ENCODE measurements at places on chromosomes 16 and 17.
A peak's percentile ranks its signal among the peaks of the same experiment; 100 is the strongest.

GRCh38 chr17:30161601-30162000 is 45.0 kb downstream of the NSRP1 start:
- no peak for DNase-seq

DNA sequence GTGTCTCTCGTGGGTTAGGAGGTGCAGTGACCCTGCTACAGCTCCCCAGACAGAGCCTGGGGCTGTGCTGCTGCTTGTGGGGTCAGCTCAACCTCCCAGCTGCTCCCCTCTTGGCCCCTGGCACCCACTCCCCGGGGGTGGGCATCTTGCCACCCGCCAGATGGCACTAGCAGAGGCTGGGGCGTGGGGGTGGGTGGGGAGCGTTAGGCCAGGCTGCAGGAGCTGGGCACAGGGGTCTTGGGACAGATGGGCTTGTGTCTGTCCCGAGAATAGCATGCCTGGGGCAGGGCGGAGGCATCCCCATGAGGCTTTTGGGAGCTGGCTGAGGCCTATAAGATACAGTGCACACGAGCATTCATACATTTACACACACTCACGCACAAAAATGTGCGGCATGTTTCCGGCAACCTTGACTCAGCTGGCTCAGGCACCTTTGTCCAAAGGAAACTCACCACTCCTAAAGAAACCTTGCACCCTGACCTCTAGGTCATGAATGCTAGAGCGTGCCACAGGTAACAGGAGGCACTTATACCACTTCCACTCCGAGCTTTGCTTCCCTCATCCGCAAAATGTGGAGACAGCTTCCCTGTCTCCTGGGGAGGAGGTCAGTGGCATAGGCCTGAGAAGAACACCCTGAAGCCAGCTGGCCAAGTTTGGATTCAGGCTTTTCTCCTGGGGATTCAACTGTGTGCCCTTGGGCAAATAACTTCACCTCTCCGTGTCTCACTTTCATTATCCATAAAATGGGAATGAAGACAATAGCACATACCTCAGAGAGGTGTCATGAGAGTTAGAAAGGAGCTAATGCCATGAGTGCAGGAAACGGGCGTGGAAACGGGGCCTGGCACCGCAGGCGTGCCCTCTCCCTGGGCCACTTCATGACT is 78.9 kb upstream of the LHX1 start:
- peak; percentile 55 for DNase-seq

DNA sequence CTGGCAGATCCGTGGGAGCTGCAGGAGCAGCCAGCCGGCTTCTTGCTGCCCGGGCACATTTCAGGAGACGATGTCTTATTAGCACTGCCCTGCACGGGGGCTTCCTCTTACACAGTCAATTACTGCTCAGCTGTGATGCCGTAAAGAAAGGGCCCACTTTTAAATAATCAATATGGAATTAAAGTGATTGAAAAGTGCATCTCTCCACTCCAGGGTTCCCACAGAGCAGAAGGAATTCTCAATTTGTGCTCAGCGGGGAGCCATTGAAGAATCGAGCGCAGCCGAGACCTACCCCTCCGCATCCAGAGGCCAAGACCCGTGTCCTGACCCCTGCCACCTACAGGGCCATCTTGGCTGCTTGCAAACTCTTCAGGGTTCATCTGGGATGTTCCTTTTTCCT is 399.4 kb upstream of the C16orf82 start:
- no peak for DNase-seq

GRCh38 chr16:85923153-85924021 is 24.4 kb downstream of the IRF8 start:
- DNase-seq: no peak

- DNase-seq: no peak
These were observed 20.9 kb downstream of the FAM20A start for GRCh38 chr17:68580236-68580770.

DNA sequence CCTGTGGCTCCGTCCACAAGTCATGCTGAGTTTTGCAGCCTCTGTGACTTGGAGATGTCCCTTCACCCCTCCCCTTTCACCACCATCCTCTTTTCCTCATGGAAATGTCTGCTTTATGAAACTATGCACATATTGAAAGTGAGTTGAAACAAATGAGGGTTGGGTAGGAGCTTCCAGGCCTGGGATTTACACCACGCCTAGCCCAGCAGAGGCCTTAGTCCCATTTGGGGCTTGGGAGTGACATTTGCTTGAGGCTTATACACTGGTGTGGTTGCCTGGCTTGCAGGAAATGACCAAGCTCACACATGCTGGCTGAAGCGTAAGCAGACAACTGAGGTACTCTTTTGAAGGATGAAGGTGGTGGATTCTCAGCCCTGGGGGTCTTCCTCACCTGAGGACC is 10.5 kb upstream of the SPNS1 start:
- DNase-seq: no peak

DNA sequence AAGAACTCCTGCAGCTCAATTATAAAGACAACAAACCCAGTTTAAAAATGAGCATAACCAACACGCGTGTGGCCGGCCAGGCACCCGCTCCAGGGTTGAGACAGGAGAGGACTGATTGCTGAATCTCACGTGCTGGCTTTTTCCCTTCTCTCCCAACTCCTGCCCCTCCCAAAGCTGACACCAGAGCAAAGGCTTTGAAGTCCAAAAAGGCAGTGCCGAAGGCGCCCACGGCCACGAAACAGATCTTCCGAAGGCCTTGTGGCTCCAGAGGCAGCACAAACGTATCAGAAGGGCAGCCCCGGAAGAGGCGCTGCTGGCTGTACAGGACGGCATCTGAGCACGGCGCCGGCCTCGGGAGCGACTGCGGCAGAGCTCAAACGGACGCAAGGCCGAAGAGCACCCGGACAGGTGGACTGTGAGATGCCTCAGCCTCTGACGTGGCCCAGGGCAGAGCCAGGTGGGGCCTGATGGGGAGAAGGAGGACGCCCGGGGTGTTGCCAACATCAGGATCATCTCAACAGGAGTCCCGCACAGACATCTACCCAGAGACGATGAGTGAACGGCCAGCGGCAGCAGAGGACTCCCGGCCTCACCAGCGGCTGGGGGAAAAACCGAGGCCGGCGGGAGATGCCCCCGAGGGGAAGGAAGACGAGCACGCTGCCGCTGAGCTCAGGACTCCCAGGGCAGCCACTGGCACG is 10.5 kb downstream of the CLCN7 start:
- no peak for DNase-seq

GRCh38 chr17:19727501-19728078 is 11.2 kb upstream of the SLC47A2 start:
- DNase-seq: no peak

DNA sequence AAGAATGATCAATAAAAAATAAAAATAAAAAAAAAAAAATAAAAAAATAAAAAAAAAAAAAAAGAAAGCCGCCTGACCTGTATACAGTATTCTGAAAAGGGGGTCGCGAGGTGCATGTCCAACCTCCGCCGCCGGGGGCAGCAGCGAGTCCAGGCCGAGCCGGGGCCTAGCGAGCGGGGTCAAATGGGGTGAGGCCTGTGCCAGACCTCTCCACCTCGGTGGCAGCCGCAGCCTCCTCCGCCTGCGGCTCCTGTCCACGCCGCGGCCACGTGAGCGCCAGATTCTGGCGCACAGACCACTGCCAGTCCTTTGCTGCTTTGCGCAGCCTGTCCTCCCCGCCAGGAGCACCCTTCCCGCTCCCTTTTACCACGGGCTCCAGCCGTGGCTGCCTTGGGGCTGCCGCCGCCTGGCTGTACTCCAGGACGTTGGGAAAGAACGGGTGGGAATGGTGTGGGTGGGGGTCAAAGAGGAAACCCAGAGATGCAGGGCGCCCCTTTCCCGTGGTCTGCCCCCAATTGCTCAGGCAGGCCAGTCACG is 2.4 kb upstream of the BCKDK start:
- DNase-seq: peak; percentile 32

GRCh38 chr17:49610883-49611584 is 35.4 kb downstream of the NXPH3 start:
- no peak for DNase-seq

DNA sequence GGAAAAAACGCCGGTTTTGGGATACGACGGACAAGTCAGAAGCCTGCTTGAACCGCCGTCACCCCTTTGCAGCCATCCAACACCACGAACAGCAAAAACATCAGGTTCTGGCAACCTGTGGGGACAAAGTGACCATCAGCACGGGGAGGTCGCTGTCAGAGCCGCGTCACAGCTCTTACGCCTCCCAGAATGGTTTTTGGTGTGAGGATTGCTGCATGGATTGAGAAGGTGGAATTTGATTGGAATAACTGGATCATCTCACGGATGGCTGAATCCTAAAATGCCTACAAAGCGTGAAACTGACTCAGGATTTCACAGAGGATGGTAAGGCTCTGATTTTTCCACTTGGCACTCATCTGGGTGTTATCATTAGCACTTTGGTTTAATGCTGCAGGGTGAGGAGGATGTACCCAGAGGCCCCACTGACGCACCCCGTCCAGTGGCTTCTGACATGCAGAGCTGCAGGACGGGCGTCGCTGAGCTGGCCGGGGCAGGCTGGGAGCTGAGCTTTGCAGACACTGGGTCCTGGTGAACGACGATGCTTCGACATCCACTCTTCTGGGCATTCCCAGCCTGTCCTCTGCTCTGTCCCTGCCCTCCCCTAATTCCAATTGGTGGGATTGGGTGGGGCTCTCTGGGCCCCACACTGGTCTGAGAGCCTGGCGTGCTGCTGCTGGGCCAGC is 73.4 kb upstream of the CREBBP start:
- DNase-seq: peak; percentile 55

GRCh38 chr16:70476272-70477020 is 22.1 kb downstream of the FCSK start:
- DNase-seq: peak; percentile 92

DNA sequence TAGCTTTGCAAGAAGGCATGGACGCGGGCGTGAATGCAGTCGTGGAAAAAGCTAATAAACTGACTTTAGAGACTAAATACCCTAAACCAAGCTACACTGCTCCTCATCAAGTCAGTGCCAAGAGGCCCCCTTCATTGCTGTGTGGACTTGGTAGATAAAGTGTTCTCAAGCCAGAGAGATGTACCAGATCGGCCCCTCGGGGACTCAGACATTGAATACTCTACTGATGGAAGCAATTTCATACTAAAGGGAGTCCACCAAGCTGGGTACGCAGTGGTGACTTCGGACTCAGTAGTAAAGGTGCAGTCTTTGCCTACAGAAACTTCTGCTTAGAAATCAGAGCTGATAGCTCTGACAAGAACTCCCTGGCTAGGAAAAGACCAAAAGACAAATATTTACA is 8.8 kb downstream of the POLR3K start:
- no peak for DNase-seq

DNA sequence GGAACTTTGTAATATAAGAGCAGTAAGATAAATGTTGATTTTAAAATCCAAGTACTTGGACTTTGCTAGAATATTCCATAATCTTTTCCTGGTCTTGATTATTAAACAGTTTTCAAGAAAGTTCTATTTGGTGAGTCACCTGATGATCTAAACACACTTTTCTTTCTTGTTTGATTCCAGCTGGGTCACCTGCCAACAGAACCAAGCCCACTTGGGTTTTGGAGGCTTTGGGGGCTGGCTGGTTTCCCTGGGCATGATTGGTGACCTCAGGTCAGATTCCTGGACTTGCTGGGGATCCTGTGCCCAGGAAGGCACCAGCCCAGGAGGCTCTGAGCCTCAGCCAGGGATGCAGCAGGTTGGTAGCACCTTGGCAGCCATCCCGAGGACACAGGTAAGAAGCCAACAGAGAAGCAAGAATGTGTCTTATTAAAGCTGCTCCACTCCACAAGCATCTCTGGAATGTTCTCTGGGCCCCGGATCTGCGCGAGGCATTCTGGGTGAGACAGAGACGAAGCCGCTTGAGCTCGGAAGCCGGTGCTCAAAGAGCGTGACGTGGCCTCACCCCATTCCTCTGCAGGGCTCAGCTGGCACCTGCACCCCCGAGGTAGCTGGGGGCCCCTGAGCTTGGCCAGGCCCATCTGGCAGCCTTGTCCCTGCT is 3.1 kb upstream of the TEX19 start:
- DNase-seq: no peak

DNA sequence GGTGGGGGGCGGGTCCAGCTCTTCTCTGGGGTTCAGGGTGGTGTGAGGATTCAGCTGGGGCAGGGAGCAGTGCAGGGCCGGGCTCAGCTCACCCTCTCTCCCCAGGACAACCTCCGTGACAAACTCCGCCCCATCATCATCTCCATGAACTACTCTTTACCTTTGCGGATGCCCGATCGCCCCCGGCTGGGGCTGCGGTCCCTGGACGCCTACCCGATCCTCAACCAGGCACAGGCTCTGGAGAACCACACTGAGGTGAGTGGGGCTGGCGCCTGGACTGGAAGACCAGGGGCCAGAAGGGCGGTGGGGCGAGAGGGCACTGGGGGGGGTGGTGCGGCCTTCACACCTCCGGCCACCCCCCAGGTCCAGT is 18.9 kb upstream of the PDK2 start:
- DNase-seq: no peak

GRCh38 chr17:27542841-27543463 is 86.7 kb downstream of the KSR1 start:
- DNase-seq: no peak

GRCh38 chr16:88862968-88863367 is 3.5 kb downstream of the PABPN1L start:
- DNase-seq: no peak

GRCh38 chr16:24978370-24978914 is 36.7 kb downstream of the ARHGAP17 start:
- DNase-seq: peak; percentile 5

DNA sequence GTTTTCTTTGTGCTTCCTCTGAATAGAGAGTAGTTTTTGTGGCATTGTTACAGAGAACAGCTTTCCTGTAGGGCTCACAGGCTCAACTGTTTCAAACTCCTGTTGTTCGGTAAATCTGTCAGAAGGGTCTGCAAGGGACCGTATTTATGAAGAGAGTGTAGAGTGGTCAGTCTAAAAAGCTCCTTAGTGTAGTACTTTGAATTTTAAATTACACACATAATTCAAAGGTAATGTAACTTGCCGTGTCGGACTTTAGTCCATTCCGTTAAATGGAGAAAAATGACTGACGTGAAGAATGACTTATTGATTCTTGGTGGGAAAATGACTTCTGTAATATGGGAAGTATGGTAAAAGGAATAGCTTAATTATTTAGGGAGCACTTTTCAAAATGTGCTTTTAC is 190.9 kb downstream of the WWOX start:
- DNase-seq: no peak

GRCh38 chr17:12592941-12593340 is 72.7 kb upstream of the MYOCD start:
- no peak for DNase-seq

DNA sequence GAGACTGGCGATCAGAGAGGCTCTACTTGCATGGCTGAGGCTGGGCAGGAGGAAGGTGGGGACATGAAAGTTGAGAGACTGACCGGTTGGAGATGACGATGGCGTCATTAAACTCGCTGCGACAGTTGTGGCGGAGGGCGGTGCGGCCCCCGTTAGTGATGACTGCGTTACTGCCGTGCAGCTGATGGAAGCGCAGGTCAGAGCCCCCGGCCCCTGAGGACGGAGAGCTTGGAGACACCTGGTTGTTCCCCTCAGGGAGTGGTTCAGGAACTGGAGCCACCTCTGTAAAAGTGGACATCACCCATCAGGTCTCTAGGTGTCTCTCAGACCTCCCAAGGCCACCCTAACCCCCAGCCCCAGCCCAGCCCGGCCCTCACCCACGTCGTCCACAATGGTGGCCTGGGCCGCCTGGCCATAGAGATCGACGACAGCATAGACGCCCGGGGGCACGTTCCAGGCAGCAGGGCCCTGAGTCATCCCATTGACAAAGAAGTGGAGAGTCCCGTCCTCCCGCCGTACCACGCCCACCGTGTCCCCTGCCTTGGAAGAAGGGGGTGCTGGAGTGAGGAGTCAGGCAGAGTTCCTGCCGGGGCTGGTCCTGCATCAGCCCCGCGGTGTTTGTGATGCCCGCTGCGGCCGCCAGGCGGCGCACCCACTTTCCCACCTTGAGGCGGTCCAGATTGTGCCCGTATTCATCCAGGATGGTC is 5.3 kb downstream of the NEURL4 start:
- peak; percentile 1 for DNase-seq

Data from NCI-H2171 treated with DMSO at 0.1 percent for 48 hours (cell line).